CD4-positive, alpha-beta T cell (primary cell): ENCODE measurements at places on chromosomes 11 and 22. TPM values are rescaled to one million over a fixed set of nuclear protein-coding genes. Genes with fewer than 3 reads are reported as not detected.

DNA sequence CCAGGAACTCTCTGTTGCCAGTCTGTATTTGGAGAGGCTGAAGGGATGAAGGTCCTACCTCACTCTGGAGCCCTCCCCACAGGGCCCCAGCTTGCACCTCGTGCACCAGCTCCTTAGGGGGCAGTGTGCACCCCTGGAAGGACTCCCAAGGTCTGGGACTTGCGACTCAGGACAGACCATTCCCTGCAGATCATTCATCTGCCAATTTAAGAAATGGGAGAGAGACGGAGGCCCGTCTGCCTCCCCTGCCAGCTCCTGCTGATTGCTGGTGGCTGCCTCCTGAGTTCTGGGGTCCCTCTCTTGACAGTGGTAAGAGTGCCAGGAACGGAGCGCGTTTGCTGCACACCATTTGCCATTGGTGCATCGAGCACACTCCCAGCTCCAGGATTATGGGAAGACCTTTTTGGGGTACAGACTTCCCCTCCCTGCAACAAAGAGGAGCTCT, 27.4 kb upstream of the MALAT1 start:
- DNase-seq = peak; percentile 25

- DNase-seq = no peak
These were observed 8.2 kb downstream of the FGF19 start for GRCh38 chr11:69695581-69695980.

DAGLA gene
- total RNA-seq = 0.73 TPM

GRCh38 chr22:37208401-37209139, 3.7 kb downstream of the SSTR3 start:
- DNase-seq = no peak

DNA sequence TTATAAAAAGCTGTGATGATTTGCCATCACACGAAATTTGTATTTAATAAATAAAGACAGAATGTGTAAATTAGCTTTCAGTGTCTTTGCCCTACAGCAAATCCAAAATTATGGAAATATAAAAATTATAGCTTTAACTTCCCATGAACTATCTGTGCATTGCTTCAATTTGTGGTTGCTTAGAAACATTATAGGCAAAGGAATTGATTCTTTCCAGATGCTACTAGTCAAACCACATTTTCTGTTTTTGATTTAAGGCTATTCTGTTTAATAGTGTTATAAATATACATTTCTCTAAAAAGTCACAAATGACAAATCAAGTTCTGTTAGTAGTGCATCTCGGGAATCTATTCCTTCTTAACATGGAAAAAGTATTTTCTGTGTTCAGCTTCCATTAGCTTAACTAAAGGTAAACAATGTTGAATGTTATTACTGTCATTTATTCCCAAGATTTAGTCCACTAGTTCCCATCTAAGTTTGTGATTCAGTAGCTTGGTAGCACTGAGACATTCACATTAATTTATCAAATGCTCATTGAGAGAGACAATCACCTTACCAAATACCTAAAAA, 1086.3 kb upstream of the CCDC90B start:
- no peak for DNase-seq
